ENCODE measurements at places on chromosomes 7 and 10. TPM values are rescaled to one million over a fixed set of nuclear protein-coding genes. Genes with fewer than 3 reads are reported as not detected.
A peak's percentile ranks its signal among the peaks of the same experiment; 100 is the strongest.

GRCh38 chr10:71006506-71006905 lies 118.1 kb upstream of the PCBD1 start:
- H3K4me1 ChIP-seq = no peaks in the 10 kb centered on the region
- H3K27ac ChIP-seq = no peak overlapping the region
- no peak overlapping the region for H3K4me3 ChIP-seq
- H3K36me3 ChIP-seq = no peaks in the 10 kb centered on the region
- DNase-seq = no peak

DNA sequence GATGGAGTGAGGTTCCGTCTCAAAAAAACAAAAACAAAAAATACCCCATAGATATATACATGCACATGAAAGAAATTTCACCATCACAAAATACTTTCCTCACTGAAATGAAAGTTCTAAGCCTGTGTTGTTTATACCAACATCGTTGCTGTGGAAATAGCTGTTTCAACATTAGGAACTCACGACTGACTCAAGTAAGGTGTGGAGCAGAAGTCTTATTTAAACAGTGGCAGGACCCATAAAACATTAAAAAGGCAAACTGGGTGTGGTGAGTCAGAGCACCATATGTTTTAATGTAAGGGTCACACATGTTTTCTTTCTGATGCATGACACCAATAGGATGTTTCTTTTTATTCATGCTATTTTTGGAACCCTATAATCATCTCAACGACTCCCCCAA lies 48.3 kb downstream of the BAIAP2L1 start:
- no peaks in the 10 kb centered on the region for H3K27me3 ChIP-seq
- no peak overlapping the region for H3K27ac ChIP-seq
- no peak overlapping the region for H3K4me3 ChIP-seq
- no peaks in the 10 kb centered on the region for H3K36me3 ChIP-seq
- DNase-seq = no peak
- H3K4me1 ChIP-seq = no peaks in the 10 kb centered on the region

DNA sequence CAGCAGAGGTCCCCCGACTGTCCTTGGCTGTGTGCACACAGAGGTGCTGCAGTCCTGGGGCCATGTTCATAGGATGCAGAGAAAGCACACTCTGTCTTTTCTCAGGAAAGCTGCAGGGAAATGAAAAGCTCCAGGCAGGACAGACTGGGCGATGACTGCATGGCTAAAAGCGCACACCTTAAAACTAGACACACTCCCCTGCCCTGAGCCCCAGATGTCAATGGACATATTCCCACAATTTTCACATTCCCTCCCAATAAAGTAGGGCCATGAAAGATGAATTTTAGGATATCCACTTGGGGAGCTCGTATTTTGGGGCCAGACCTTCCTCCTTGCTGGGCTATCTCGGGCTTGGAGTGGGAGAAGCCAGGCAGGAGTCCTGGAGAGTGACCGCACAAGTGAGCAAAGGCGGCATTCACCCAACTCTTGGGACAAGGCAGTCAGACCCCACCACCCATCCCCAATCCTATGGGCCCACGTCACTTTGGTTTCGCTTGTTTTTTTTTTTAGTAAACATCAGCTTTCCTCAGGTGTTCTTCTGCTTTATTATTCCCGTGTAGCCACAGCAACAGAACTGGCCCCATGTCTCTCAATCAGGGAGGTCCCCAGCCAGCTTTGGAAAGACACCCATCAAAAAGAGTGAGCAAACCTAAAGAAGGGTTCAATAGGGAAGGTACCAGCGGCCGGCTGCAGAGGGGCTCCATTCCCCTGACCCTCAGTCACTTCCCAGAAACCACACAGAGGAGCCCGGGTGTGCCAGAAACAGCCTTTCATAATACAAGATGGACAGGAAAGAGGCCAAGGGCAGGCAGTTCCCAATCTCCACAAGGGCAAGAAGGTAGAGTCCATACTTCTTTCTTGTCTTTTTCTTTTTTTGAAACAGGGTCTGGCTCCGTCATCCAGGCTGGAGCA lies 12.7 kb downstream of the GPRIN2 start:
- H3K27ac ChIP-seq = no peak overlapping the region
- no peaks in the 10 kb centered on the region for H3K36me3 ChIP-seq
- no peaks in the 10 kb centered on the region for H3K4me1 ChIP-seq
- peak; percentile 20 for DNase-seq
- no peak overlapping the region for H3K4me3 ChIP-seq
- peaks cover 40% of the 10 kb centered on the region for H3K27me3 ChIP-seq

- DNase-seq = no peak
- H3K27ac ChIP-seq = no peak overlapping the region
- peaks cover 23% of the 10 kb centered on the region for H3K4me1 ChIP-seq
- H3K4me3 ChIP-seq = no peak overlapping the region
- no peaks in the 10 kb centered on the region for H3K36me3 ChIP-seq
Measured at GRCh38 chr7:2781636-2782035, 62.5 kb downstream of the GNA12 start.

DNA sequence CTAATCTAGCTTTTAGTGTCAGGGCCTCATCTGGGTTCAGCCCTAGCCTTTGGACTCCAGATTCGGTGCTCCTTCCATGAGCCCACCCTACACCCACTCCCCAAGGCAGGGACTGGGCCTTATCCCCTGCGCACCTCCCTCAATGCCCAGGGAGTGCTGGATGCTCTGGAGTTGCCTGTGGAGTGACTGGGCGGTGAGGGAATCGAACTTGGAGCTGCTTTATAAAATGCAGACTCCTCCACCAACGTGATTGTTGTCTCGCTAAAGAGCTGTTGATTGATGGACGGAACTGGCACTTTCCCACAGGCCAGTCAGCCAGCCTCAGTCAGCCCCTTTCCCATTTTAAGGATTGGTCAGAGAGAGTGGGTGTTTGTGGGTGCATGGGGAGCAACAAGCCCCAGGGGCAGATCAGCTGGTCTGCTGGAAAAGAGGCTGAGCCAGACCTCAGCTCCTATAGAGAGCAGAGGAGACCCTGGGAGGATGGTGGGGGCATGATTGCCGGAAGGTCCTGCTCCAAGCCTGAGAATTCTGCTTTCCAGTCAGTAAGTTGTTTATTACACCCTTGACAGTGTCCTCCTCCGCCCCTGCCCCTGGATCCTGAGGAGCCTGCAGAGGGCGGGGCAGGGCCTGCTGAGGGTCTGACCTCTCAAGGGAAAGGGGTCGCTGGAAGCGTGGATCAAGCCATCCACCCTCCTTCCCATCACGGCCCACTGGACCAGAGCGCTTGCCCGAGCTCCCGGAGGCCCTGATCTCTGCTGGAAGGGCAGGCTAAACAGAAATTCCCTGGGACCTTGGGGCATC lies 16.7 kb downstream of the UNC5B start:
- peak; percentile 23 for DNase-seq
- no peaks in the 10 kb centered on the region for H3K27me3 ChIP-seq
- no peak overlapping the region for H3K4me3 ChIP-seq
- H3K4me1 ChIP-seq = peaks cover 61% of the 10 kb centered on the region
- no peak overlapping the region for H3K27ac ChIP-seq
- H3K36me3 ChIP-seq = no peaks in the 10 kb centered on the region

DNA sequence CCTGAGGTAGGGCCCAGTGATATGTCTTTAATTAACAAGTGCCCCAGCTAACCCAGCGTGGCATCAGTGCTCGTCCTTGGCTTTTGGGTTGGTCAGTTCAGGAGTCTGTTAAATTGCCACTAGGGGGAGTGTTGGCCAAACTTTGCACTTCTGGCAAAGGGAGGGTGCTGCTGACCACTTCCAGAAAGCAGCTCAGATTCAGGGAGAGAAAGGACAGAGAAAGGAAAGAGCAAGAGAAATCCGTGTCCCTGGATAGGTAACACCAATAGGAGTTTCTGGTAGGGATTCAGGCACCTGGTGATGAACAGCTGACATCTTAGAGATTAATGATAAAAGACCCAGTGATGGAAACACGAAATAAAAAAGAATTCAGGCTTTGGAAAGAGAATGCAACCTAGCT lies 243.1 kb upstream of the AOAH start:
- no peak overlapping the region for H3K27ac ChIP-seq
- H3K4me3 ChIP-seq = no peak overlapping the region
- H3K36me3 ChIP-seq = no peaks in the 10 kb centered on the region

- H3K4me1 ChIP-seq = no peaks in the 10 kb centered on the region
- DNase-seq = no peak
- H3K27ac ChIP-seq = no peak overlapping the region
- H3K4me3 ChIP-seq = no peak overlapping the region
- H3K27me3 ChIP-seq = peaks cover 14% of the 10 kb centered on the region
Measured at GRCh38 chr10:43352951-43353350, 18.5 kb upstream of the FXYD4 start.

DNA sequence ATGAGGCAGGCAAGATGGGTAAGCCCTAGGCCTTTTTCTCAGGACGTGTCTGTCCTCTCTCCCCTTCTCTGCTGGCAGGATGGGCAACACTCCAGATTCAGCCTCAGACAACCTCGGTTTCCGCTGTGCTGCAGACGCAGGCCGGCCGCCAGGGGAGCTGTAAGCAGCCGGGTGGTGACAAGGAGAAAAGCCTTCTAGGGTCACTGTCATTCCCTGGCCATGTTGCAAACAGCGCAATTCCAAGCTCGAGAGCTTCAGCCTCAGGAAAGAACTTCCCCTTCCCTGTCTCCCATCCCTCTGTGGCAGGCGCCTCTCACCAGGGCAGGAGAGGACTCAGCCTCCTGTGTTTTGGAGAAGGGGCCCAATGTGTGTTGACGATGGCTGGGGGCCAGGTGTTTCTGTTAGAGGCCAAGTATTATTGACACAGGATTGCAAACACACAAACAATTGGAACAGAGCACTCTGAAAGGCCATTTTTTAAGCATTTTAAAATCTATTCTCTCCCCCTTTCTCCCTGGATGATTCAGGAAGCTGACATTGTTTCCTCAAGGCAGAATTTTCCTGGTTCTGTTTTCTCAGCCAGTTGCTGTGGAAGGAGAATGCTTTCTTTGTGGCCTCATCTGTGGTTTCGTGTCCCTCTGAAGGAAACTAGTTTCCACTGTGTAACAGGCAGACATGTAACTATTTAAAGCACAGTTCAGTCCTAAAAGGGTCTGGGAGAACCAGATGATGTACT lies 13.1 kb downstream of the PHKG1 start:
- no peak overlapping the region for H3K4me3 ChIP-seq
- H3K4me1 ChIP-seq = peaks cover 39% of the 10 kb centered on the region
- DNase-seq = peak; percentile 90
- peaks cover 26% of the 10 kb centered on the region for H3K36me3 ChIP-seq
- H3K27me3 ChIP-seq = no peaks in the 10 kb centered on the region
- H3K27ac ChIP-seq = peak overlapping the region; percentile 89

DNA sequence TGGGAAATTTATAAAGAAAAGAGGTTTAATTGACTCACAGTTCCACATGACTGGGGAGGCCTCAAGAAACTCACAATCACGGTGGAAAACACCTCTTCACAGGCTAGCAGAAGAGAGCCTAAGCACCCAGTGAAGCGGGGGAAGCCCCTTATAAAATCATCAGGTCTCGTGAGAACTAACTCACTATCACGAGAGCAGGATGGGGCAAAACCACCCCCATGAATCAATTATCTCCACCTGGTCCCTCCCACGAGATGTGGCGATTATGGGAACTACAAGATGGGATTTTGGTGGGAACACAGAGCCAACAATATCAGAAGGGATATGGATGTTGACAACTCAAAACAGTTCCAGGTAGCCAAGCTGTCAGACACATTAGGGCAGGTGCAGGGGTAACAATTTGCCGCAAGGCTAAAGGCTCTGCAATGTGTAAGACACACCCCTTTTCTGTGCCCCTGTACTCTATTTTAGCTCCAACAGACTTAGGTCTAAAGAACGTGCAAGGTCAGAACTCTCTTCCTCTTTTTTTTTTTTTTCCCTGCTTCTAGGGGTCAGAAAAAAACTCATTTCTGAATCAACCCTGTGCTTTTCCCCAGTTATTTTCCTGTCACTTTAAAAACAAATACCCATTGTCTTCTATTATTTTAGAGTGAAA lies 30.7 kb upstream of the RBM20 start:
- no peak overlapping the region for H3K27ac ChIP-seq
- no peaks in the 10 kb centered on the region for H3K4me1 ChIP-seq
- no peak for DNase-seq
- H3K27me3 ChIP-seq = no peaks in the 10 kb centered on the region
- no peaks in the 10 kb centered on the region for H3K36me3 ChIP-seq
- H3K4me3 ChIP-seq = no peak overlapping the region

DNA sequence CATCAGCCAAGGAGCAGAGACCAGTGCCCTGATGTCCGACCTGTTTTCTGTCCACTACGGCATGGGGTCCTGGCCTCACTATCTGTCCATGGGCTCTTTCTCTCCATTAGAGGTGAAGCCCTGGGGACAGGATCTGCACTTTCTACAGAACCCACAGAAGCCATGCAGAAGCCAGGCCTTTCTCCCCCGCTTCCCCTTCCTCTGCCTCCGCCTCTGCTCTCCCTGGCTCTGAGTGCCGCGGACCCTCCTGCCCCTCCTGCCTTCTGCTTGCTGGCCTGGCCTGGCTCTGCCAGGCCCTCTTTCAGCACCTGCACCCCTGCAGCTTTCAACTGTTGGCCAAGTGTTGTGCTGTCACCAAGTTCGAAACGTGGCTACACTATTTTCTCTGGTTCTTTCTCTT lies 439.8 kb upstream of the ZMIZ1 start:
- no peaks in the 10 kb centered on the region for H3K27me3 ChIP-seq
- no peak overlapping the region for H3K4me3 ChIP-seq
- H3K27ac ChIP-seq = no peak overlapping the region
- H3K4me1 ChIP-seq = peaks cover 20% of the 10 kb centered on the region

- no peak overlapping the region for H3K27ac ChIP-seq
- H3K27me3 ChIP-seq = no peaks in the 10 kb centered on the region
- peaks cover 18% of the 10 kb centered on the region for H3K4me1 ChIP-seq
- DNase-seq = no peak
Measured at GRCh38 chr10:24707445-24707844, 16.2 kb downstream of the ARHGAP21 start.

Gene ZNF365
- total RNA-seq = 0.35 TPM

Gene PON1
- not detected for total RNA-seq

Gene LLCFC1
- not detected for total RNA-seq

Gene NANOS1
- 29.9 TPM for total RNA-seq

Gene PDK4
- total RNA-seq = 173 TPM

Gene PRSS37
- total RNA-seq = not detected

Gene LRRC18
- total RNA-seq = not detected

Measured in heart left ventricle (tissue), 16 donors.